ENCODE measurements at places on chromosomes 7 and 10.

DNA sequence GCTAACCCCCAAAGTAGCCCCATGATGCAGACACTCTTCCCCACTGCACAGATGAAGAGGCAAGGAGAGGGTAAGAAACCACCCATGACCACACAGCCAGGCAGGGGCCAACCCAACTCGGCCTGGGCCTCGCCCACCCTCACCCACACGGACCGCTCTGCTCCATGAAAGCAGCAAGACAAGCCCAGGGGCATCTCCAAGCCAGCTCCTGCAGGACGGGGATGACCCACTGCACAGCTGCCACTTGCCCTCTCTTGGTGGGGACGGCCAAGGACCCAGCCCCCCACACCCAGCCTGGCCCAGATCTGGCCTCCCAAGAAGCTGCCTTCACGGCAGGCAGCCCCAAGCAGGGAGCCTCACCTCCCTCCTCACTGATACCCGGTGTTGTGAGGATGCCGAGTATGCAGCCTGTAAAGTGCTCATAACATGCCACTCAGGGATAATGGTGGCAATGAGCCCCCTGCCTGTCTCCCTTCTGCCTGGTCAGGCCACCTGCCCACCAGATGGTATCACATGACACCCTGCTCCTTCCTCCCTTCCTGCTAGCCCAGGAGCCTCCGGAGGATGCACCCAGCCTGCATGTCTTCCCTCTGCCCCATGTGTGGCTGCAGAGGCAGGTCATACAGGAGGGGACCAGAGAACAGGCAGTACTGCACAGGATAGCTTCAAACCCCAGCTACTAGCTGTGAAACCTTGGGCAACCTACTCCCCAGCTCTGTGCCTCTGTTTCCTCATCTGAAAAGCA is 23.3 kb downstream of the OGDHL start:
- H3K27me3 ChIP-seq, result no peaks in the 10 kb centered on the region
- H3K27ac ChIP-seq, result no peak overlapping the region
- no peak for DNase-seq
- no peak overlapping the region for H3K4me3 ChIP-seq
- H3K36me3 ChIP-seq, result no peaks in the 10 kb centered on the region

DNA sequence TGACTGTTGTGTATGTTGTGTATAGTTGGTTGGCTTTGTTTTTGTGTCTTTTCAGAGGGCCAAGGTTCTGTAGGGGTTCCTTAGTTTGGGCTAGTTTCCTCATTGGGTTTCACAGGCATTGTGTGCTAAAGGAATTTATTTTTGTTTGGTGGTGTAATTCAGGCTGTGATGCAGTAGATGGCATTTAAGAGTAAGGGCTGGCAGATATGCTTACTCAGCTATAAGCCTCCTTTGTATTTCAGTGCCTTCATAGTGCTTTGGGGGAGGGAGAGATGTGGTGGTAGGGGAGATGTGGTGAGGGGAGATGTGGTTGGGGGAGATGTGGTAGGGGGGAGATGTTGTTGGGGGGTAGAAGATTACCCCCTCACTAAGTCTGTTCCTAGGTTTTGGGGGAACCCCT is 91.7 kb downstream of the SLC25A40 start:
- no peaks in the 10 kb centered on the region for H3K36me3 ChIP-seq
- no peak for DNase-seq
- no peaks in the 10 kb centered on the region for H3K4me1 ChIP-seq
- no peak overlapping the region for H3K27ac ChIP-seq
- H3K27me3 ChIP-seq, result no peaks in the 10 kb centered on the region

DNA sequence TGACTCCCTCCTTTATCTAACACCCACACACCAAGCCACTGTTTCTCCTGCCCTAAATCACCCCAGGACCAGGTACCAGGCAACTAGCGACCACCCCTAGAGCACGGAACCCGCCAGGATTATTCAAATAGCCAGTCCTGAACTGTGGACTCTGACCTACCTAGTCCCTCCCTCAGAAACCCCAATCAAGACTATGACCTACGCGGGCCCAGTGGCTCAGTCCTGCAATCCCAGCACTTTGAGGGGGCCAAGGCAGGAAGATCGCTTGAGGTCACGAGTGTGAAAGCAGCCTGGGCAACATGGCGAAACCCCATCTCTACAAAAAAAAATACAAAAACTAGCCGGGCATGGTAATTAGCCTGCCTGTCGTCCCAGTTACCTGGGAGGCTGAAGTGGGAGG is 232.8 kb upstream of the FOXK1 start:
- H3K4me3 ChIP-seq, result no peak overlapping the region
- H3K4me1 ChIP-seq, result no peaks in the 10 kb centered on the region
- no peak for DNase-seq
- no peaks in the 10 kb centered on the region for H3K36me3 ChIP-seq

DNA sequence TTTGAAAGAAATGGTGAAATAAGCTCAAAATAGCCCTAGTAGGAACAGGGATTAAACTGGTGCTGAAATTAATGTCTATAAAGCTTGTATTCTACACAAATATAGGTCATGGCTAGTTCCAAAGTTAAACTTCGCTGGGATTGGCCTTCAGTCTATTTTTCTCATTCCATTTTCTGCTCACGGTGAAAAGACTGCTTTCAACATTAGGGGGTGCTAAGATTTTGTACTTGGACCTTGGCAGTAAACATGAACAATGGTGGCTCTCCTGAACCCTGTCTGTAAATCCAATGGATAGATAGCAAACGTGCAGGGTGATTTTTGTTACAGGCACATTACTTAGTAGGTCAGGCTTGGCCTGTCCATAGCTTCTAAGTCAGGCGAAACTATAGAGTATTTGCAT is 36.0 kb upstream of the RSU1 start:
- H3K27ac ChIP-seq, result no peak overlapping the region
- H3K4me3 ChIP-seq, result no peak overlapping the region
- H3K4me1 ChIP-seq, result no peaks in the 10 kb centered on the region
- H3K27me3 ChIP-seq, result no peaks in the 10 kb centered on the region

DNA sequence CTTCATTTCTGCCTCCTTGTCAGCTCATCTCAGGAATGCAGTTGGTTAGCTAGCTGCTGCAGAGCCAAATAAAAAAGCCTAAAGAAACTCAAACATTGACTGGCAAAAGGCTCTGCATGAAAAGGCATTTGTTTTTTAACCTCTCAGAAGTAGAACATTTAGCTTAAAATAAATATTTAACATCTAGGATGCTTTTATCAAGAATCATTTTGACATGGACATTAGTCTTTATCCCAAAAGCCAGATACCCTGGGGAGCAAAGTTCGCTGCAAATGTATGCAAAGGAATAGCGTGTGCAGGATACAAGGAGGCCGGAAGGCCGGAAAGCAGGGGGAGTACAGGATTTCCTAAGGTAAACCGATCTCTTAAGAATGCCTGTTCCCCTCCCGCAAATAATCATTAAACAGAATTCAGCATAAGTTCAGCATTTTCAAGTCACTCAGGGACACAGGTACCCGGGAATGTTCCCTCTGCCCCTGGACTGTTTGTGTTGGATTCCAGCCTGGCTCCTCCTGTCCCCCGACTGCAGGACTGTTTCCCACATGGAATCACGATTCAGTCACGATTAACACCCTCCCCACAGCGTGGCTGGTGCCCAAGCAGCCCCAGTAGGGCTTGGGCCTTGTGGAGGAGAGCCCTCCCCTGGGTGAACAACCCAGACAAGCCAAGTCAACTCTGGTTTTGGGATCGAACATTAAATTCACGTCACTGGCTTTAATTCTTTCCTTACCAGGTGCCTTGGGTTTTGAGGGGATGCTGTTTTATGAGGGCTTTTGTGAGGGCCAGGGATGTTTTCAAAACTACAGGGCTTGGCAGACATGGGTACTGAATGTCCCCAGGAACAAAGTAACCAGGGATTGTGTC is 97.8 kb downstream of the HIPK2 start:
- no peaks in the 10 kb centered on the region for H3K36me3 ChIP-seq
- no peaks in the 10 kb centered on the region for H3K27me3 ChIP-seq
- no peak for DNase-seq
- H3K4me1 ChIP-seq, result peaks cover 59% of the 10 kb centered on the region
- H3K4me3 ChIP-seq, result no peak overlapping the region
- H3K27ac ChIP-seq, result peak overlapping the region; percentile 70

GRCh38 chr7:47572094-47572445 is 9.8 kb downstream of the TNS3 start:
- peaks cover 89% of the 10 kb centered on the region for H3K4me1 ChIP-seq
- no peak overlapping the region for H3K4me3 ChIP-seq
- DNase-seq, result no peak
- no peaks in the 10 kb centered on the region for H3K36me3 ChIP-seq
- no peaks in the 10 kb centered on the region for H3K27me3 ChIP-seq
- peak overlapping the region; percentile 87 for H3K27ac ChIP-seq

DNA sequence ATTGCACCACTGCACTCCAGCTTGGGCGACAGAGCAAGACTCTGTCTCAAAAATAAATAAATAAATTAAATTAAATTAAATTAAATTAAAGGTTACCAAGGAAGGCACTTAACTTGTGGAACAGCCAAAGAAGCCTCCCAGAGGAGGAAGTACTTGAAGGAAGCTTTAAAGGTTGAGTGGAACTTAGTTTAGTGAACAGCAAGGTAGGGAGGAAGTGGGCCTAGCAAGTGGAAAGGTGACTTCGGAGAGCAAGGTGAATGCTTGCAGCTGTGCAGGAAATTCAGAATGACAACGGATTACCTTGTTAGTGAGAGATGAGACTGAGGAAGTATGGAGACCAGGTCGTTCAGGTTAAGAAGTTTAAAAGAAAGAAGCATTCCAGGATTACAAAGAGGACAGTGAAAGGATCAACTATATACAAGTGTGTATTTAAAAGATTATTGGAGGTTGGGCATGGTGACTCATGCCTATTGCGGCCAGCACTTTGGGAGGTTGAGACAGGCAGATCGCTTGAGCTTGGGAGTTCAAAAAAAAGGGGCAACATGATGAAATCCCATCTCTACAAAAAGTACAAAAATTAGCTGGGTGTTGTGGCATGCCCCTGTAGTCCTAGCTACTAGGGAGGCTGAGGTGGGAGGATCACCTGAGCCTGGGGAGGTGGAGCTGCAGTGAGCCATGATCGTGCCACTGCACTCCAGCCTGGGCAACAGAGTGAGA is 12.8 kb upstream of the RPEL1 start:
- H3K27ac ChIP-seq, result peak overlapping the region; percentile 64
- H3K4me3 ChIP-seq, result no peak overlapping the region
- H3K27me3 ChIP-seq, result no peaks in the 10 kb centered on the region
- H3K36me3 ChIP-seq, result no peaks in the 10 kb centered on the region
